ENCODE measurements at places on chromosomes 2 and 18. TPM values are rescaled to one million over a fixed set of nuclear protein-coding genes. Genes with fewer than 3 reads are reported as not detected.

Gene IL36G
- total RNA-seq, result not detected

Gene EFR3B
- total RNA-seq, result 3.5 TPM

GRCh38 chr2:86785456-86785855, 5.3 kb downstream of the CD8A start:
- peaks cover 12% of the 10 kb centered on the region for H3K4me1 ChIP-seq
- no peak for DNase-seq
- H3K36me3 ChIP-seq, result no peaks in the 10 kb centered on the region
- peaks cover 10% of the 10 kb centered on the region for H3K27me3 ChIP-seq

DNA sequence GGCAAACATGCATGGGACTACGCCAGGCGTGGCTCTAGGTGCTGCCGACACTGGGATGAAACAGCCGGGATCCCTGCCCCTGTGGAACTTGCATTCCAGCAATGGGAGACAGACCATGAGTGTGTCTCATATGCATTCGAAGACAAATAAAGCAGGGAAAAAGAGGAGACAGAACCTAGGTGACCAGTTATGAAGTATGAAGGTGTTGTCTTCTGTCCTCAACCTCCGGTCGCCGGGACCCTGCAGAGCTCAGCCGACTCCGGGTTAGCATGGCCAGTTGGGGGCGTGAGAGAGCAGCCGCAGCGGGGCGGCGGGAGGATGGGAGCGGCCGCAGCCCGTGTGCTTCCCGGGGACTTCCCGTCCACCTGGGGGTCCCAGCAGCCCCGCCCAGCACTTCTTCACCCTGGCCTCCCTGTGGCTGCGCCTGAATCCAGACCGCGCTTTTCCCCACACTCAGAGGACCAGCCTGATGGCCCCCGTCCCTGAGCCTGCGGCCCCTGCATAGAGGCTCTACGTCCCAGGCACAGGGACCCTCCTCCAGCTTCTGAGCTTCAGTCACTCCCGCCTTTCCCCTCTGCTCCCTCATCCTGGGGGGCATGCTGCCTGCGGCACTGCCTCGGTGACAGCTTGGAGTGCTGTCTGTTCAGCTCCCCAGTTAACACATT, 11.4 kb downstream of the ID2 start:
- no peak for DNase-seq
- no peaks in the 10 kb centered on the region for H3K27me3 ChIP-seq
- peak overlapping the region; percentile 44 for H3K4me3 ChIP-seq
- H3K27ac ChIP-seq, result no peak overlapping the region
- no peaks in the 10 kb centered on the region for H3K36me3 ChIP-seq

- no peak overlapping the region for H3K4me3 ChIP-seq
- DNase-seq, result no peak
- H3K36me3 ChIP-seq, result no peaks in the 10 kb centered on the region
- H3K4me1 ChIP-seq, result no peaks in the 10 kb centered on the region
These were observed 173.8 kb upstream of the REV1 start for GRCh38 chr2:99663641-99664040.

- H3K4me1 ChIP-seq, result no peaks in the 10 kb centered on the region
- DNase-seq, result no peak
- H3K36me3 ChIP-seq, result no peaks in the 10 kb centered on the region
- no peak overlapping the region for H3K27ac ChIP-seq
- no peak overlapping the region for H3K4me3 ChIP-seq
These were observed 124.4 kb downstream of the HRH4 start for GRCh38 chr18:24584813-24585212.

DNA sequence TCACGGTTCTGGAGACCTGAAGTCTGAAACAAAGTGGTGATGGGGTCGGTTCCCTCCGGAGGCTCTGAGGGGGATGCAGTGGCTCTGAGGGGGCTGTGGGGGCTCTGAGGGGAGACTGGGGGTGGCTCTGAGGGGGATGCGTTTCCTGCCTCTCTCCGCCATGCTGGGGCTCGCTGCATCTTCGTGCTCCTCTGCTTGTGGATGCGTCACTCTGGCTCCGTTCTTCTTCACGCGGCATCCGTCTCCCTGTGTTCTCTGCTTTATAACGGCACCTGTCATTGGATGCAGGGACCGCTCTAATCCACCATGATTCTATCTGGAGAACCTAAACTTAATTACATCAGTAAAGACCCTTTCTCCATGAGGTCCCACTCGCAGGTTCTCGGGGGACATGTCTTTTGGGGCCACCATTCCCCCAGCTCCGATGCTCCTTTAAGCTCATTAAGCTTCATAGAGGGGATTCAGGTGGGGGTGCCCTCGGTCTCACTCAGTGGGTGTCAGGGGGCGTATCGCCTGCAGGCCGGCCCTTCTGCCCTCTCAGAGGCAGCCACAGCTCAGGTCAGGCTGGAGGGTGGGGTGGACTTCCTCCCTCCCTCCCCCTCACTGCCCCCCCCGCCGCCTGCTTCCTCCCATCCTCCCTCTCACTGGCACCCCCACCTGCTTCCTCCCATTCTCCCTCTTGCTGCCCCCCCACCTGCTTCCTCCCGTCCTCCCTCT, 18.4 kb downstream of the RTP5 start:
- no peak overlapping the region for H3K27ac ChIP-seq
- no peak overlapping the region for H3K4me3 ChIP-seq
- no peaks in the 10 kb centered on the region for H3K27me3 ChIP-seq
- no peak for DNase-seq

Gene ALK
- not detected for total RNA-seq

- no peaks in the 10 kb centered on the region for H3K27me3 ChIP-seq
- H3K27ac ChIP-seq, result no peak overlapping the region
- no peaks in the 10 kb centered on the region for H3K36me3 ChIP-seq
- no peak overlapping the region for H3K4me3 ChIP-seq
These were observed 204.5 kb upstream of the LRATD1 start for GRCh38 chr2:14428056-14428455.

Gene SCN2A
- not detected for total RNA-seq

Measured in GM12878 (cell line).